ENCODE measurements at places on chromosomes 7 and 10. TPM values are rescaled to one million over a fixed set of nuclear protein-coding genes. Genes with fewer than 3 reads are reported as not detected.

The PRKAR1B gene
- total RNA-seq, result 15.6 TPM

The C10orf67 gene
- total RNA-seq, result 0.15 TPM

The CCAR1 gene
- total RNA-seq, result 64.9 TPM

The CNPY1 gene
- total RNA-seq, result not detected

The HECW1 gene
- total RNA-seq, result 3.0 TPM

The RAMP3 gene
- total RNA-seq, result not detected

The CNNM1 gene
- total RNA-seq, result 3.3 TPM

The TWIST1 gene
- total RNA-seq, result 22.3 TPM

The NPFFR1 gene
- total RNA-seq, result not detected

The CDNF gene
- total RNA-seq, result 1.2 TPM

The NME8 gene
- total RNA-seq, result not detected

The ETV1 gene
- total RNA-seq, result 20.6 TPM

The METTL27 gene
- 0.35 TPM for total RNA-seq

The SLC26A4 gene
- not detected for total RNA-seq

The ABLIM1 gene
- 13.8 TPM for total RNA-seq

The SLC39A12 gene
- total RNA-seq, result not detected

The CACNA2D1 gene
- total RNA-seq, result 1.1 TPM

The POLR2J2 gene
- 4.1 TPM for total RNA-seq

The PLXNA4 gene
- total RNA-seq, result 1.2 TPM

The BAG3 gene
- 47.1 TPM for total RNA-seq

The ST8SIA6 gene
- not detected for total RNA-seq

The COL17A1 gene
- total RNA-seq, result 1.6 TPM

The RADIL gene
- total RNA-seq, result 9.3 TPM

The EXOC4 gene
- 43.5 TPM for total RNA-seq
